Right ventricle myocardium superior (tissue), 1 donor: ENCODE measurements at places on chromosomes 6 and 20. TPM values are rescaled to one million over a fixed set of nuclear protein-coding genes. Genes with fewer than 3 reads are reported as not detected.

Gene SMIM13
- 11.8 TPM for total RNA-seq

Gene MAVS
- 35.7 TPM for total RNA-seq

Gene VIP
- total RNA-seq: 0.13 TPM

Gene MAFB
- 14.7 TPM for total RNA-seq

Gene PSORS1C2
- not detected for total RNA-seq

Gene EFCAB8
- not detected for total RNA-seq

Gene MYBL2
- 0.78 TPM for total RNA-seq

Gene HEY2
- total RNA-seq: 60.6 TPM

Gene BMP2
- total RNA-seq: 2.5 TPM

Gene IP6K3
- total RNA-seq: 44.2 TPM

DNA sequence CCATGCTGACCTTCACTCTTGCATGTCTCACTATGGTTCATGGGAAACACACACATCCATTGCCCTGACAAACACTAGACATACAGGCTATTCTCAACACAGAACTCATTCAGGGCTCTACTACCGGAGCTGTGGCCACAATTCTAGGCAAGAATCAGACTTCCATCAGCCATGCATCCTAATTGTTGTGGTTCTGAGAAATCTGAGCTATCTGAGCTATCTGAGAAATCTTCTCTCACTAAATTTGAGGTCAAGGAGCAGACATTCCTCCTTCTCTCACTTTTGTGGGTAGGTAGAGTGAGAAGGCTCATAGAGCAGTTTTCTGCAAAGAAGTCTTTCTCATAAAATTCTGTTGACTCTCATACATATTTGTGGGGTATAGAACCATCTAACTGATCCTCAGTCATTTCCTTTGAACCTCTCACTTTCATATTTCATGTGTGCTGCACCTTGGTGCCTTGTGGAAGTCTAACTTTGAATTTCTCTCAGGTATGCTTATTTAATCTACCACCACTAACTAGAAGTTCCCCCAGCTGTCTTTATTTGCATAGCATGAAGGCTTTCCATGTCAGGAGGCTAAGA, 43.6 kb downstream of the ADGRF1 start:
- DNase-seq: no peak

DNA sequence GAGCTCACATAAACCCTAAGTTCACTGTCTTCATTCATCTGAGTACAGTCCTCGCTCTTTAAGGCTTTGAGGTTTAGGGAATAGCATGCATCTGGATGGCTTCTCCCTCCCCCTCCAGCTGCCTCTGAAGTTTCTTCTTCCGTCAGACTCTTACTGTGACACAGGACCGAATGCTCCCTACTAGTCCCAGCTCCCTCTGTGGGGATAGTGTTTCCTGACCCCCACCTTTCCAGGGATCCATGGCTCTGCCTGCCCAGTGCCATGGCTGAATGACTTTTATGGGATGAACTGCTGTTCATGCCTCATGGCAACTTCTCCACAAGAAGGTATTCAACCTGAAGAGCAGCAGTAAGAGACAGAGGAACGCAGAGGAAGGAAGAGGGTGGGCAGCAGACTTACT, 79.8 kb upstream of the EMILIN3 start:
- DNase-seq: no peak

GRCh38 chr6:137191236-137191635, 17.8 kb upstream of the IL22RA2 start:
- DNase-seq: no peak

DNA sequence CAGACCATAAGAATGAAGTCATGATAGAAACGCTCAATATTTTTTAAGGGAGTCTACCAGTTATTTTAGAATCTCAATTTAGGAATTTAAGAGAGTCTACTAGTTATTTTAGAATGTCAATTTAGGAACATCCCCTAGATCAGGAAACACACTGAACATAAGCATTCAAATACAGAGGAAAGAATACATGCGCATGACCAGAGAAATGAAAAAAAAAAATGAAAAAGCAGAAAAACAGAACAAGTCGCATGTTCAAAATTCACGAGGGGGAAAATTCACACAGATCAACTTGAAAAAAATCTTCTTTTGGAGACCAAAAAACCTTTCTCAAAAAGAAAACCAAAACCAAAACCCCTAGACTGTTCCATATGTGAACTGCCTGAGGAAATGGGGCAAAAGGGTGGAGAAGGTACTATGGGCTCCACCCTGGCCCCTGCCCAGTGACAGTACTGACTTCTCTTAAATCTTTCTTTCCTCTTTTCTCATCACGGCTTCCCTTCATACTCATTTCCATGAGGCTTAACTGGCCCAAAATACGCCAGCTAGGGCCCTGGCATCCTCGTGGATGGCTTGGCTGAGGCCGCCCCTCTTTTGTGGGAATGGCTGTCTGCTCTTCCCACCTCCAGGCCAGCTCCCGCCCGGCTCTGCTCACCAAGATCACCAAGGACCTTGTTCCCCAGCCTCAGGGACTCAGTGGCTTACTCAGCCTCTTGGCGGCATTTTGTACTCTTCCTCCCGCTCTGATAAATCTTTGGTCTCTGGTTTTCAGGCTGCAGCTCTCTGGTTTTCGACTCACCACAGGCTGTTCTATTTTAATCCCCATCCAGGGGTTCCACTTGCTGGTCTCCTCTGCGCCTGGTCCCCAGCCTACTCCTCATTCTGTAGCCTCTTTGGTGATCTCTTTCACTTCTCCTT, 11.2 kb downstream of the ZBTB2 start:
- peak; percentile 50 for DNase-seq

- DNase-seq: no peak
Measured at GRCh38 chr6:72642435-72642834, 20.6 kb downstream of the KCNQ5 start.

DNA sequence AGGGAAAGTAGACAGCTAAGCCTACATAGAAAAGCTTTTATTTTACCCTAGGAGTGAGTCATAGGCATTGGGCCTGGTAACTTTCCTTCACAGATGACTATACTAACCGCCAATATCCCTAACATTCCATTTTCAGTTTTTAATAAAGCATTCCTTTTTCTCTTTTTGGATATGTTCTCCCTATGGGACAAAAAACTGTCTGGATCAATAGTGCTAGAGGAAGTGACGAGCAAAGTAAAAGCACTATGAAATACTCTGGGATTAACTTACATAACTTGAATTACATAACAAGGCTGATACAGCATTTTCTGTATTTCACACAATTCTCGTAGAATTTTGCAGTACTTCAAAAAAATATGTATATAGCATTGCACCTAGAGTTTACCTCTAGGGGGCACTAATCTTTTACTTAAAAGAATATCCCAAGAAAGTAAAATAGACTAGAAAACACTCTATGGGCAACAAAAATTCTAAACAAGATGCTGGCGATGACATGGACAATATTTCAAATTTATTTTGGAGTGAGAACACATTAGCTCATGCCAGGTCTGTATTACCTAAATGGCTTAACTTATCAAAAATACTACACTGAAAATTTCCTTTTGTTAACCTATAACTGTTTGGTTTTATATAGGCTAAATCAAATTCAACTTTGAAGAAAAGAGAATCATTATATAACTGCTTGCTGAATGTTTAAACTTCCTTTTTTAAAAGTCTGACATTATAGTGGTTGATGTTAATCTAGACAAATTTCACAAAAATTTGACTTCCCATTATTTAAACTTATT, 66.3 kb upstream of the DST start:
- DNase-seq: no peak

GRCh38 chr6:43926634-43927531, 156.9 kb downstream of the VEGFA start:
- no peak for DNase-seq

GRCh38 chr6:119476554-119476953, 127.0 kb upstream of the MAN1A1 start:
- no peak for DNase-seq

DNA sequence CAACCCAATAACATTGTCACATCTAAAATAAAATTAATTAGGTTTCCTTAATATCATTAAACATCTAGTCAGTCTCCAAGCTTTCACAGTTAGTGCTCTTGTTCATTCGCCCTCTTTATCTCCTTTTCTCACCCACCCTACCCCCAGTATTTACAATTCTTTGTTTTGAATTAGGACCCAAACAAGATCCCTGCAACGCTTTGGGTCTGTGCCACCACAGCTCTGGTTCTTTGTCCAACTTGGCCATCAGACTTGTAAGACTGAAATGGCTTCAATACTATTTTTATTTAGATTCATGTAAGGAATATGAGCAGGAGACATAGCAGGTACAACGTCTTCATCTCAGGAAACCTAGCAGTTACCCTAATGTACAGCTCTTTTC, 276.5 kb downstream of the CDKAL1 start:
- peak; percentile 55 for DNase-seq

GRCh38 chr20:3635346-3635745, 27.9 kb downstream of the GFRA4 start:
- DNase-seq: no peak

GRCh38 chr6:2426561-2427340, 181.3 kb upstream of the GMDS start:
- DNase-seq: no peak

GRCh38 chr6:69339163-69339550, 457.7 kb downstream of the LMBRD1 start:
- DNase-seq: no peak

- no peak for DNase-seq
Measured at GRCh38 chr6:82484737-82485626, 121.4 kb downstream of the TPBG start.

GRCh38 chr6:15404685-15404980, 158.8 kb downstream of the JARID2 start:
- DNase-seq: no peak

DNA sequence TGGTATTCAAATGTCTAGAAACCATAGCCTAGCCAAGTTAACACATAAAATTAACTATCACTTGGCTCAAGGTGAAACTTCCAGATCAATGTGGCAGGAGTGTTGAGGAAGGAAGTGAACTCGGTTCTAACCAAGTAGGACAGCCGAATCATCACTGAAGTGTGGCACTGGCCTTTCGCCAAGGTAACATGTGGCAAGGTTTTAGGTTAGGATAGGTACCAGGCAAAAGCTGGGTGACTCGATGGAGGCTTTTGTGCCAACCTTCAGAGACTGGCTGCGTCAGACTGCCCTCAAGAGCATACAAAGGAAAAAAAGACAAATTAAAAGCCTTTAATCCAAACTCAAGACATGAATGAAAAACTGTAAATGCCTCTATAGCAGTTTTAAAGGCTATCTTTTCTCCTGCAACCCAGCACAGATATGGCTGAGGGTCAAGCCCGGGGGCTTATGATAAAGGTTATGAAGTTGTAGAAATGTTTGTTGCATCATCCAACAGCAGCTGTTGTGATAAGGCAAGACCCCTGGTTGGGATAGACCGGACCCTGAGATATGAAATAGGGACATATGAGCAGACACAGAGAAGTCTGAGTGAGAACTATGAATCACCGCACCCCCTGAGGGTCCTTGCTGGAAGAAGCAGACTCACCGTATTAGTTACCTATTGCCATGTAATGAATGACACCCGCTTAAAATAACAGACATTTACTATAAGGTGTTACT, 11.9 kb downstream of the PSMB9 start:
- DNase-seq: no peak

DNA sequence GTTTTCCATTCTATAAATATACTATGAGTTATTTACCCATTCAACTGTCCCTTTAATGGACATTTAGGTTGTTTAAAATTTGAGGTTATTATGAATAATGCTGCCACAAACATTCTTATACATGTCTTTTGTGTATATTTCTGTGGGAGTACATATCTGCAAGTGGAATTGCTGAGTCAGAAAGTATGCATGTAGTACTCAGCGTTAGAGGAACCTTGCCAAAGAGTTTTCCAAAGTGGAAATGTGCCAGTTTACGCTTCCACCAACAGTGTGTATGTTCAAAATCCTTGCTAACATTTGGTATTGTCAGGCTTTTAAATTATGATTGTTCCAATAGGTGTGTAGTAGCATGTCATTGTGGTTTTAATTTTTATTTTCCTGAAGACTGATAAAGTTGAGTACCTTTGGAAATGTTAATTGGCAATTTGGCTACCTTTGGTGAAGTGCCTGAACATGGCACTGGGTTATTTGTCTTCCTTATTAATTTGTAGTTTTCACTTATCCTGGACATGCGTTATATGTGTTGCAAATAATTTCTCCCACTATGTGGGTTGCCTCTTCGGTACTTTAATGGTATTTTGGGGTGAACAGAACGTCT, 341.2 kb downstream of the CD83 start:
- no peak for DNase-seq

- DNase-seq: no peak
Measured at GRCh38 chr6:77965449-77965848, 312.6 kb downstream of the MEI4 start.

GRCh38 chr6:76587271-76587670, 514.8 kb upstream of the IMPG1 start:
- no peak for DNase-seq

DNA sequence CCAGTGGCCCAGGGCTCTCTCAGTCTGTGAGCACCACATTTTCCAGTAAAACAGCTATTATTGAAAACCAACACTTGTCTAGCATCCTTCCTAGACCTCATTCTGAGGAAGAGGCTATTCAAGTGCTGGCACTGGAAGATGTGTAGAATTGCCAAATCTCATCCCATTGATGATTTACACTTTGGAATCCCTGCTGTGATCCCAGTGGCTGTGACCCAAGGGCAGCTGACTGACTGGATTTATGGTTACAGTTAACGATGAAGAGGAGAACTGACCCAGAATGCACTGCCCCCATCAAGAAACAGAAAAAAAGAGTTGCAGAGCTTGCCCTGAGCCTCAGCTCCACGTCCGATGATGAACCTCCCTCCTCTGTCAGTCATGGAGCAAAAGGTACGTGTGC, 2.4 kb downstream of the CMTR1 start:
- no peak for DNase-seq

DNA sequence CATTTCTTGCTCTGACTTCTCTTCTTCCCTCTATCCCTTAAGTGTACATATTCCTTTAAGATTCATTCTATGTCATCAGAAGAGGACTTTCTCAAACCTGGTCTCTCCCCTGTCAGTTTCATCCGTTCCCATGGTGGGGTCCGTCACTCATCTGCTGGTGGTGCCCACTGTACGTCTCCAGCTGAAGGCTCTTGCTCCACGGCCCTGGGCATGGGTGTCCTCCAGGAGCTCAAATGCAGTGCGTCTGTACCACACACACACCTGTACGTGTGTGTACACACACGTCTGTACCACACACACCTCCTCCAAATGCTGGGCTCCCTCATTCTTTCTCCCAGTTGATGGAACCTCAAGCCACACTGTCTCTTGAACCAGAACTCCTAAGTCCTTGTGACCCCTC, 85.6 kb downstream of the CAP2 start:
- no peak for DNase-seq

GRCh38 chr6:76506808-76507207, 434.3 kb upstream of the IMPG1 start:
- DNase-seq: no peak

- DNase-seq: no peak
Measured at GRCh38 chr6:143620447-143620846, 57.3 kb upstream of the PHACTR2 start.

DNA sequence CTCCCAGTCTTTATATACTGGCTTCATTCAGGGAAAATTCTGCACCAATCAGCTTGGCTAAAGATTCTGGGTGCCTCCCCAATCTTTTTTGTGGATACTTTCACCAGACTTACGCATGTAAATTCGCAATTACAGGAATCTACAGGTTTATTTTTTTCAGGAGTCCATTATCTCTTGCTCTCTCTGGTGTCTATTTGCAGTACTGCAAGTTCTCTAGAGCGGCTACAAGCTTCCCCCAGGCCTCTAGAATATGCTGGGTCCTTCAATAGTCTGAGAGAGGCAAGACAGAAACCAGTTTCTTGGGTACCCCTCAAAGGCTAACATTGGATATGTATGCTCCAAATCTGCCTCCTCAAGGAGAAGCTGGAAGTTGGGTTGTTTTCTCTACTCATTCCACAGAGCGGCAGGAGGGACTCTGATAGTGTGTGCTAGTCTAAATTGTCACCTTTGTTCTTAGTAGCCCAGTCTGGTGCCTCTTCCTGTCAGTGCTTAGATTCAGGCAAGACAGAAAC, 58.5 kb downstream of the SUN5 start:
- DNase-seq: no peak
